ENCODE measurements at places on chromosomes 11 and 22.

DNA sequence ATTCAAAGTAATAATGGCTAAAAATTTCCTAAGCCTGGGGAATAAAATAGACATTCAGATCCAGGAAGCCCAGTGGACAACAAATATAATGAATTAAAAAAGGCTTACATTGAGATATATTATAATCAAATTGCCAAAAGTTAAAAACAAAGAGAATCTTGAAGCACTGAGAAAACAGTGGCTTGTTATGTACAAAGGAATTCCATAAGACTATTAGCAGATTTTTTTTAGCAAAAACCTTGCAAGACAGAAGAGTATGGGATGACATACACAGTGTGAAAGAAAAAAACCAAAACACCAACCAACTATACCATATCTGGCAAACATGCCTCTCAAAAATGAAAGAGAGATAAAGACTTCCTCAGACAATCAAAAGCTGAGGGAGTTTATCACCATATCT, 20.7 kb downstream of the OR10V1 start:
- DNase-seq: no peak

DNA sequence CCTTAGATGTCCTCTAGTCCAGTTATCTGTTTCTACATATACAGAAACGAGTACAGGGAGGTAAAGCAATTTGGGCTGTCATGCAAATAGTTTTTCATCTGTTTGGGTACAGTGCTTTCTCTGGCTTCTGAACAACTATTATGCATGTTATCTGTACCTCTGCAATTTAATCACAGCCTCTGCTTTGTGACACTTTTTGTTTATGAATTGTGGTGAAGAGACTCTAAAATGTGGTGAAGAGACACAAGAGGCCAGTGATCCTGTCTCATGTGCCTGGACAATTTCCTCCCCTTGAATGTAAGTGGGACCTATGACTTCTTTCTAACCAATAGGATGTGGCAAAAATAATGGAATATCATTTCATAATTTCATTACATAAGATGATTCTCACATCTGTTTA, 130.3 kb upstream of the ARHGAP42 start:
- no peak for DNase-seq

- DNase-seq: no peak
Observed at GRCh38 chr11:20046416-20046815, 113.9 kb downstream of the DBX1 start.

- DNase-seq: no peak
Observed at GRCh38 chr22:31952094-31952401, 7.7 kb downstream of the YWHAH start.

DNA sequence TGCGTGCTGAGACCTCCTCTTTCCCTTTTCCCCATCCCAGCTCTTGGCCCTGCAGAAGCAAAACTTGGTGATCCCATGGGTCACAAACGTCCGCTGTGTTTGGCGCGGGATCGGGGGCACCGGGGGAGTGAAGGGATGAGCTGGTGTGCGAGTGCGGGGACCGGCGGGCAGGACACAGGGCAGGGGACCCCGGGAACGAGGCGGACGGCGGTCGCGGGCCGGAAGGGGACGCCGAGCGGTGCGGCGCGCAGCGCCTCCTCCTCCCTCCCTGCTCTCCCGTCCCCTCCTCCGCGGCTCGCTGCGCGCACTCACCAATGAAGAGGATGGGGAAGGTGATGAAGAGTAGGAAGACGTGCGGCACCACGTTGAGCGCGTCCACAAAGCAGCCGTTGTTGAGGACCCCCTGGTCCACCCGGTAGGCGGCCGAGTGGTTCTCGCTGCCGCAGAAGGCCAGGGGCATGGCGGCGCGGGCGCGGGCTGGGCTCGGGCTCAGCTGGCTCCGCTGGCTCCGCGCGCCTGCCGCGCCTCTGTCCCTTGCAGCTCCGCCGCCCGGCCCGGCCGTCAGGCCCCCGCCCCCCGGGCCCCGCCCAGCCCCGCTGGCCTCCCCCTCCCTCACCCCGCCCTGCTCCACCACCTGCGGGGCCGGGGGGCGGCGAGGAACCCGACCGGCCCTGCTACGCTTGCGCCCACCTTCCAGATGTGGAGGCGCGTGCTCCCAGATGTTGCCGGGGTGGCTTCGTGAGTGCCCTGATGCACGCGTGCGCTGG, at the start of gene ABCC8:
TSS of gene ABCC8 (minus strand) at position 529 of the 767 bp plus-strand sequence. CDS start at position 460, 69 bp downstream.
- DNase-seq: no peak

DNA sequence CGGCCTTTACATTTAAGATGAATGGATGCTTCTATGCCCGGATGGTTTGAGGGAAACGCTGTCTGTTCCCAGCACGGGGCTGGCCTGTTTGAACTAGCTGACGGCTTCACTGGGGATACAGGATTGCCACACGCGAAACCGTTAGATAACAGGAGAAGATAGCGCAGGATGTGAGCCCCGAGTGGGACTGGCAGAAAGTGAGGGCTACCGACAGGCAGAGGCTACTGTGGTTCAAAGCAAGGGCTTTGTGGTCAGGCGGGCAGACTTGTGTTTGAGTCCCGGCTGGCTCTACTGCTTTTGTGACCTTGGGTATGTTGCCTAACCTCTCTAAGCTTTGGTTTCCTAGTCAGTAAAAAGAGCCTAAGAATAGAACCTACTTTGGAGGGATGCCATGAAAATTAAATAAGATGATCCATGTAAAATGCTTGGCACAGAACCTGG, 2.8 kb upstream of the OAF start:
- DNase-seq: no peak

- no peak for DNase-seq
Observed at GRCh38 chr22:47398921-47399790, 636.7 kb downstream of the TBC1D22A start.

GRCh38 chr11:103798446-103798845, 238.0 kb upstream of the DDI1 start:
- no peak for DNase-seq

- DNase-seq: no peak
Observed at GRCh38 chr22:29450222-29450621, 11.8 kb downstream of the RFPL1 start.

GRCh38 chr11:128686021-128686741, 7.7 kb upstream of the FLI1 start:
- DNase-seq: no peak

DNA sequence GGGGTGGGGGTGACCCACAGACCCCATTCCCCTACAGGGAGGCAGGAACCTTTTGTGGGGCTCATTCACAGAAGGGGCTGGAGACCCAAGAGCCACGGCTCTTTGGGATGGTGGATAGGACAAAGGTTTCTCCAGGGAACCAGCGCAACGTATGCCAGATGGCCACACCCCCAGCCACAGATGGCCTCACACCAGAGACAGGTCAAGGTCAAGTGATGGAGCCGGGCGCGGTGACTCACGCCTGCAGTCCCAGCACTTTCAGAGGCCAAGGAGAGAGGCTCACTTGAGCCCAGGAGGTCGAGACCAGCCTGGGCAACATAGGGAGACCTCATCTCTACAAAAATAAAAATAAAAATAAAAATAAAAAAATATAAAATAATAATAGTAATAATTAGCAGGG, 17.1 kb upstream of the BRSK2 start:
- no peak for DNase-seq

Measured in renal pelvis (tissue), 12 donors.